ENCODE measurements at places on chromosomes 16 and 17.

DNA sequence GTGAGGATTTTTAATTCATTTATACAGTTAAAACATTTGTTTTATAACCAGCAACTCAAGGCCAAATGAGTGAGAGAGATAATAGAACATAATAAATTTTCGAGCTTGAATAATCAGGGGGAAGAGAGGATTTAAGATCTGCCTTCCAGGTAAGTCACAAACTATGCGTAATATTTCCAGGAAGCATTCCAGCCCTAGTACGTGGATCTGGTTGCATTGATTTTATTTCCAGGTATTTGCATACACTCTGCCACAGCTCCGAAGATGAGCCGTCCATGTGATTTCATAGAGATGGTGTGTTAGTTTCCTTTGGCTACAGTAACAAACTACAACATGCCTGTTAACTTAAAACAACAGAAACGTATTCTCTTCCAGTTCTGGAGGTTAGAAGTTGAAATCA is 3.5 kb downstream of the DYNLRB2 start:
- DNase-seq, result no peak

DNA sequence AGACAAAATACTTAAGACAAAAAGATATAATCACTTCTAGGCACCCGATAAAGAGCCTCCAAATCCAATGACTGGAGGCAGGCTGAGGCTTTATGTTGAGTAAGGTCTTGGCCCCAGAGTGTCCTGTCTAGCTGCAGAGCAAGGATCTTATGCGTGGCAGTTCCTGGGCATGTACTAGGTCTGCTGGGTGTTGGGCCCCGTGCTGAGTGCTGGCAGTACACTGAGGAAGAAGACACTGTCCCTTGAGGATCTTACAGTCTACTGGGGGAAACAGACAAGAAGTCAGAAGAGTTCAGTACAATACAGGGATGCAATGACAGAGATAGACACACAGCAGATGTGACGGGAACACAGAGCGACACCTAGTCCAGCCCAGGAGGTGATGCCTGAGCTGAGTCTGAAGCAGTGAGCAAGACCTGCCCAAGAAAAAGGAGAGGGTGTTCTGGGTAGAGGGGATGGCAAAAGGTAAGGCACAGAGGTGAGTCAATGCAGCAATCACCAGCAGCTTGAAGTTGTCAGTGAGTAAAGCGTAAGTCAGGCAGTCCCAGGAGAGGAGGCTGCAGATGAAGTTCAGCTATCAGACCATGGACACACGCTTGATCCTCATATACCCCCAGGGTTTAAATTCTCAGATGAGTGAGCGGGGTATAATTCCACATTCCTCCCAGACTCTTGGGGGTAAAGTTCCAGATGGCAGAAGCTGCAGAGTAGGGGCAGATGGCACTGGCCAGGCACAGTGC is 18.1 kb downstream of the MAP3K14 start:
- DNase-seq, result no peak

DNA sequence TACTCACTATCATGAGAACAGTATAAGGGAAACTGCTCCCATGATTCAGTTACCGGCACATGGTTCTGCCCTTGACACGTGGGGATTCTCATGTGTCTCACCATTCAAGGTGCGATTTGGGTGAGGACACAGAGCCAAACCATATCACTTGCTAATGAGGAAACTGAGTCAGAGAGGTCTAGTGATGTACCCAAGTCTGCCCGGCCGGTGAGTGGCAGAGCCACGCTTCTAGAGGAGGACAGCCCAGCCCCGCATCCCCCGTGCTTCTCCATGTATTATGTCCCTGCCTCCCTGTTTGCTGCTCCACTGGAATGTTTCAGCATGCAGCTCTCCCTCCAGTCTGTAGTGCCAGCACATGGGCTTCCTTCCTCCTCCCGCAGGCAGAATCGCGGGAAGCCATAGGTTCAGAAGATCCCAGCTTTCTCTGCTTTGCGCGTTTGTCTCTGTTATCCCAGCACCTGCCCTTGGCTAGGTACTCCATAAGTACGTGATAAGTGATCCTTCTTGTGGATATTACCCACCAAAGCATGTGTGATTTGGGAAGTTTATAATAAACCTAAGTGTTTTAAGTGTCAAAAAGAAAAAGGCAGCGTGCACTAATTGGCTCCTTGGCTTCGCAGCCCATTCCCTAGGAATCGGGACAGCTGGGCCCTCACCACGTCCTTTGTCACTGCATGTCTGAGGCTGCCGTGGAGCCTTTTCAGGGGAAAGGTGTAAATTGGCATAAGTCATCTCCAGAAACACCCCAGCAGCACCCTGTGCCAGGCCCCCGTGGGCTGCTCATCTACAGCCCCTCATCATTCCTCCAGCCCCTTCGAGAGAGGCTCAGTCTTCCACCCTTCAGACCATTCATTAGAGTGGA is 103.8 kb downstream of the CLEC16A start:
- no peak for DNase-seq

GRCh38 chr16:28834349-28834748 is 11.6 kb downstream of the ATXN2L start:
- DNase-seq, result no peak

- DNase-seq, result no peak
These were observed 321.7 kb downstream of the C16orf95 start for GRCh38 chr16:86995456-86995855.

Measured in activated gamma-delta T cell (primary cell).